Activated T-cell treated with anti-CD3 and anti-CD28 coated beads, Interleukin-2, amount 50 U/mL, for 72 hours (primary cell): ENCODE measurements at places on chromosomes 13 and 19.

- no peak for DNase-seq
Observed at GRCh38 chr13:41203810-41204209, 9.4 kb upstream of the KBTBD7 start.

DNA sequence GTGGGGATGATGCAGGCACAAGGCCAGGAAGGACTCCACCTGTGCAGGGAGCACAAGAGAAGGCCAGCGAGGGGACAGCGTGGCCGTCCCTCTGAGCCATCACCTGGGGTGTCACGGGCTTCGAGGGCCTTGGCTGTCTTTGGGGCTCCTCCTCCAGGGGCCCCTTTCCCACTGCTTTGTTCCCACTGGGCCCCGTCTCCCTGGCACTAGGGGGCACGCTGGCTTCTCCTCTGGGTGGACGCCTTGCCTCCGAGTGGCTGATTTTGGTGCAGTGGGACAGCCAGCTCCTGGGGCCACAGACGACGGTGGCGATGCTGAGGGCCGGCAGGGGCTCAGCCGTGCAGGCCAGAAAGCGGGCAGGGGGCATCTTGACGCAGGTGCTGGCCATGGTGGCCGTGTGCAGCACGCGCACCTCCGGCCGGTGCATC is 43.2 kb upstream of the GRTP1 start:
- DNase-seq = no peak

DNA sequence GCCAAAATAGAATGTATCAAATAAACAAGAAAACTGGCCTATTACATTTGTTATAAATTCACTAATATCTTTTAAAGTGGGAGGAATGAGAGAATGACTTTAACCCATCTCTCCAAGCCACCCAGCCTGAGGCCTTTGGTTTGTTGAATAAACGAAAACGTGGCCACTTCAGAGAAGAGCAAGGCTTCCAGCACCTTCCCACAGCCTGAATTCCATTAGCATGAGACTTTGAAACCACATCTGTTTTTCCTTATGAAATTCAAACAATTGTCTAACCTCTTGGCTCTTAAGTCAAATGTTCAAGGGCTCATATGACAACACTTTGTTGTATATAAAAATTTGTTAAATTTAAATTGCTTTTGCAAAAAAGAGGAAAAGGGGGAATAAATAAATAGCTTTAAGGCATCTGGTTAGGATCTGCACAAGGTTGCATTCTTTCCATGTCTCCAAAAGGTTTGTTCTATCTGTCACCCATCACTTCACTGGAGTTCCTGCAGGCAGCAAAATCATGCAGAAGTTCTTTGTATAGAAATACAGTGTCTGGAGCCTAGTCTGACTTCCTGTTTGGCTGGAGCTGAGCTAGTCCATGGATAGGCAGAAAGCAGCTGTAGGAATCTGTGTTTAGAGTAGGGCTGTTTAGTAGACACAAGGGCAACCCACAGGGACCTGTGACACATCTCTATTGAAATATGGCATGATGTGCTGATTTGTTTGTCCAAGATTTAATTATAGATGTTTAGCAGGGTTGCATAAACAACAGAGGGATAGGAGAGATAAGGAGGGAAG is 502.3 kb downstream of the KCTD12 start:
- DNase-seq = no peak

GRCh38 chr13:31427151-31428100 is 227.7 kb downstream of the B3GLCT start:
- DNase-seq = no peak

DNA sequence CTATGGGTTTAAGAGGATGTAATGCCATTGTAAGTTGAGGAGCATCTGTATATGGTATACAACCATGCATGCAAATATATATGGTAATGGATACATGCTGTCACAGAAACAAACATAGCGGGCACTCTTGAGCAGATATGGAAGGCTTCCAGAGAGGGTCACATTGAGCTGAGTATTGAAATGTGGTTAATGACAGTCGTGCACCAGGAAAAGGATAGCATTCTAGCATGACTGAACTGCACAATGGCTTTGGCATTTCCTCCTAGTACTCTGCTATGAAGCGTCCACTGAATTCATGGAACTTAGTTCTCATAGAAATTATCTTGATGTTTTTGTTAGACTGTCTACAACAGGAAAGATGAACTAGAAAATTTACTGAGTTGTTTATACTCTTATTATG is 25.2 kb downstream of the DGKH start:
- no peak for DNase-seq

GRCh38 chr13:78997902-78998629 is 339.1 kb upstream of the OBI1 start:
- DNase-seq = no peak

GRCh38 chr19:1935484-1936208 is 5.3 kb upstream of the CSNK1G2 start:
- DNase-seq = peak; percentile 27

GRCh38 chr13:39273953-39274738 is 235.9 kb downstream of the NHLRC3 start:
- DNase-seq = no peak

DNA sequence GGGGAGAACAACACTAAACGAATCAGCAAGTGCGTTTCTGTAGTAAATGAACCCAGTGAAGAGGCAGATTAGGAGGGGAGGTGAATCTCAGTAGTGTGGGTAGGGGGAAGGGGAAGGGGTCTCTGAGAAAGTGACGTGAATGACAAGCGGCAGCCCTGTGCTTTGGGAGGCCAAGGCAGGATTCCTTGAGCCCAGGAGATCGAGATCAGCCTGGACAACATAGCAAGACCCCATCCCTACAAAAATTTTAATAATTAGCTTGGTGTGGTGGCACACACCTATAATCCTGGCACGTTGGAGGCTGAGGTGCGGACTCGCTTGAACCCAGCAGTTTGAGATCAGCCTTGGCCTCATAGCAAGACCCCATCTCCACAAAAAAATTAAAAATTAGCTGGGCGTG is 8.1 kb downstream of the PLK5 start:
- no peak for DNase-seq

DNA sequence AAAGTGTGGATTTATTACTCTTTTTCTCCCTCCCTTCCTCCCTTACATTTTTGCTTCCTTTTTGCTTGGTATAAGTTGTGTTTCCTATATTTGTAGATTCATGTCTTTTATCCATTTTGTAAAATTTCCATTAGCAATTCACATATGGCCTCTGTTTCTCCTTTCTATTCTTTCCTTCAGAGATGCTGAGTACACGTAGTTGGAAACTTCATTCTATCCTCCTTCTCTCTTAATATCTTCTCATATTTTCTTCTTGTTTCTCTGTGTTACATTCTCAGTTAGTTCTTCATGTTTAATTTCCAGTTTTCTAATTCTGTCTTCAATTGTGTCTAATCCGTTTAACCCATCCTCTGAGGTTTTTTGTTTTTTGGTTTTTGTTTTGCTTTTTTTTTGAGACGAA is 188.9 kb downstream of the ZIC5 start:
- DNase-seq = no peak

- DNase-seq = no peak
Observed at GRCh38 chr19:52936151-52936953, 13.1 kb upstream of the ZNF888 start.

GRCh38 chr13:97120346-97120745 is 101.8 kb upstream of the MBNL2 start:
- DNase-seq = no peak

- no peak for DNase-seq
Observed at GRCh38 chr13:46334035-46334822, 52.8 kb downstream of the RUBCNL start.

DNA sequence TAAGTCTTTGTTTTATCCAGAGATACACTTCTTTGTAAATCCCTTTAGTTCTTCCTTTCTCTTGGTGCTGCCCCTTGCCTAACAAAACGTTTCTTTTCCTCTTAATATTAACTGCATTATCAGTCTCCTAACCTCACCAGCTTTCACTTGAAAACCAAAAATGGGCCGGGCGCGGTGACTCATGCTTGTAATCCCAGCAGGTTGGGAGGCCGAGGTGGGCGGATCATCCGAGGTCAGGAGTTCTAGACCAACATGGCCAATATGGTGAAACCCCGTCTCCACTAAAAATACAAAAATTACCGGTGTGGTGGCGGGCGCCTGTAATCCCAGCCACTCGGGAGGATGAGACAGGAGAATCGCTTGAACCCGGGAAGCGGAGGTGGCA is 329.8 kb upstream of the MIR17HG start:
- no peak for DNase-seq

DNA sequence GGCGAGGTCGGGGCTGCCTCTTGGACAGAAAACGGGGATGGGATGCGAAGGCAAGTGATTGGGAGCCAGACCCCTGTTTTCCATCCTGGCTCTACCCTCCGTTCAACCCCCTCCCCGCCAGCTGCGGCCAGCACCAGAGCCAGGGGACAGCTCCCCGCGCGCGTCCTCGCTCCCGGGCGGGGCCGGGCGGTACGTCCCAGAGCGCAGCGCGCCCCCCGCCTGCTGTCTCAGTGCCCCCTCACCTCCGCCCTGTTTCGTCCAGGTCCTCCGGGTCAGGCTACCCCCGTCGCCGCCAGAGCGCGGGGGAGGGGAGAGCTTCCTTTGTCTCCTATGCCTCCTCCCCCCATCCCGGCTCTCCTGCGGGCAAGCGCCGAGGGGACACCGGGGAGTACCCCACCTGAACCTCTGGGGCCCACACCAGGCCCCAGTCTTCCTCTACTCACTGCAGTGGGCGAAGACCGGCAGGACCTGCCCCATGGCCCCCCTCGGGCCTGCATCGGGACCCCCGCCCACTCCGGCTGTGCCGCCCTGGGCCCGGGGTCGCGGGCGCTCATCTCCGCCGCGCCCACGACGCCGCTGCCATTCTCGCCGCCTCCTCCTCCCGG is 396 bp downstream of the RTN2 start:
- DNase-seq = peak; percentile 49

DNA sequence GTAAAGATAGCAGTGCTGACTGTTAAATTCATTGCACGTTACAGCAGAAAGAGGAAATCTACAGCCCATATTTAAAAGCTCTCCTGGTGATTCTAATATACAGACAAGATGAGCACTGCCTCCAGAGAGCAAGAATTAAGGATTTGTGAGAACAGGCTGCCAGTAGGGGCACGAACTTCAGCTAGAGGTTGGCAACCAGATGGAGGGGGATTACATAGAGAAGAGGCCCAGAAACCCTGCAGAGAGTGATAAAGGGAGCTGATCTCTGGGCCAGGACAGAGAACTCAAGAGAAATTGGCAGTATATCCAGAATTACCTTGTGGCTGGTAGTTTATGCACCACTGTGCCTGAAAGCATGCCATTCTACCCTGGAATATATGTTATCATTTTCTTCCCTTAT is 144.8 kb downstream of the UFM1 start:
- no peak for DNase-seq

DNA sequence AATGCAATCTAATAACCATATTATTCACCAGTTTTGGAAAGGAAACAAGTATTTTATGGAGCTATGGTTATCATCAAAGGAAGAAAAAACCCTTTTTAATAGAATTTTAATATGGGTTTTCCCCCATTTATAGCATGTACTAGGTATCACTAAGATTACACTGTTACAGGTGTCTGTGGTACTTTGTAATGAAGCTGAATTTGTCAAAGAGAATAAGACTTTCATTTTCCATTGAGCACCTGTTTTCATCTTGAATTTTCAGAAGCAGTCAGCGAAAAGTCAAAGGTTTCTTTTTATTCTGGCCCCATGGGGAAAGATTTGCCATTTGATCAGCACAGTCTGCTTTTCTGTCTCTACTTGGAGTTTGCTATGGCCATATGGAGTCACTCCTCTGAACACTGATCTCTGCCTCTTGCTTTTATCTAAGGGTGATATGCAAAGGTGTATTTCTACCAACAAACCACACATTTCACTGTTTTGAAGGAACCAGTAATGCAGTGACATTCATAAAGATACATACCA is 590.0 kb downstream of the DCT start:
- no peak for DNase-seq
